ENCODE measurements at places on chromosomes 12 and 14.

DNA sequence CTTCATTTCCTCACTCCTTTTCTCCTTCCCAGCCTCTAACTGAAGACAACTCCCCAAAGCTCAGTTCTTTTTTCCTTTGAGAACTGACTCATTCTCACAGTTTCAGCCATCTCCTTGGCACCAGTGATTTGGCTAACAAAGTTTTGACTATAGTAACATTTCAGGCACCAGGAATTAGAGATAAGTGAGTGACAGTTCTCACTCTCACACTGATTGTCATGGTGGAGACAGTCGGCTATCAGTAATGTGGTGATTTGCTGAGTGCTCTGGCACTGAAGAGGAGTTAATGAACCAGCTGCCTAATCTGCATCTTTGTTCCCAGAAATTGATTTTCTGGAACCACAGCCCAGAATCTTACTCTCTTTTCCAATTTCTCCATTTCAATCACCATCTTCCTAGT is 29.5 kb downstream of the HELB start:
- no peak for DNase-seq

DNA sequence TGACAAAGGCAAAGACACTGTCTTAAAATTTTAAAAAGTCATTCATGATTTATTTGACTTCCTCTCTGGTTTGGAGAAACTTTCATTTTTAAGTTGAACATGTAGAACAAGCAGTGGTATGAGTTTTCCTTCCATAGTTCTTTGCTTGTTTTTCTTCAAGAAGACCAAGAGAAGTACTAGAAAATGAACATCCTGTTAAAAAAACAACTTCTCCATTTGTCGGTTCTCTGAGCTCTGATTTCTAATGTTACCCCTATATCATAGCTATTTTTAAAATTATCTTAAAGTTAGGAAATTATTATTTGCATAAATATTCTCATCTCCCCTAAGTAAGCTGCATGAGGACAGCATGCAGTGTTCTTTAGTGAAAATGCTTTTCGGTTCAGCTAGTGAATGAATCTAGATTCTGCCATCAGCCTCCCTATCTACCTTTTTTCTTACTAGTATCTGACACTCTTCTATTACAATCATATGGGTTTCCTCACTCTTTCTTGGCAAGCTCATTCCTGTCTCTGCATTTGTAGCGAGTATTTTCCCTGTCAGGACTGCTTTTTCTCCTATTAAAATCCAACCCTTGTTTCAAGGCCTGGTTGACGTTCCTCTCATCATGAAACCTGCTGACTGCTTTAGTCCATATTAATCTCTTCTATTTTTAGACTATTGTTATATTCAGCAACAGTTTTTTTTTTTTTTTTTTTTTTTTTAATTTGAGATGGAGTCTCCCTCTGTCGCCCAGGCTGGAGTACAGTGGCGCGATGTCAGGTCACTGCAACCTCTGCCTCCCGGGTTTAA is 15.8 kb downstream of the DIP2B start:
- DNase-seq: peak; percentile 38

DNA sequence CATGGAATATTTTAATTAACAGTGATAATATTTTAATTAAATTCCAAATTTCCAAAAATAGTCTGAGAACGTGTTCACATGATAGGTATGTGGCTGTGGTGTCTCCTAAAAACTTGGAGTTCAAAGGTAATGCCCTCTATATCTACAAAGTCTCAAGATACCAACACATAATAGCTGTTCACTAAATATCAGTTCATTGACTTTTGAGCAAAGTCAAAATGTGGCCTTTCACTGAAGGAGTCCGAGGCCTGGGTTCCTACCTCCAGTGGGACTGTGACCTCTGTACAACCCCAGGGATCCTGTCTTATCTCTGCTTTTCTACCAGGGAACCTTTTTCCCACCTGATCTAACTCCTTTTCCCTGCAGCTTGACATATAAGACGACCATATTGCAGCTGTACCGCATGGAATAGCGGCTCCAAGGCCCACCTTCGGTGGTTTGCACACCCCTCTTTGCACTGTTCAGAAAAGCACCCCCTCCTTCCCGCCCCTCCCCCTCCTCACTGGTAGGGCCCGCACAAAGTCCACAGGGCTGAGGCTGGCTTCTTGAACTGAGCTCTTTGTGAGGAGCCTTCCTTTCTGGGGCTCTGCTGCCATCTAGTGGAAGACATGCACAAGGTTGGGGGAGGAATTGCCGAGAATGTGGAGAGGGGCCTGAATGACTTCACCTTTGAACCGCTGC is 3.1 kb downstream of the CCND2 start:
- DNase-seq: peak; percentile 92

- no peak for DNase-seq
These were observed 55.1 kb upstream of the BCL11B start for GRCh38 chr14:99327050-99327449.

GRCh38 chr12:102609996-102610395 is 129.6 kb upstream of the IGF1 start:
- no peak for DNase-seq

DNA sequence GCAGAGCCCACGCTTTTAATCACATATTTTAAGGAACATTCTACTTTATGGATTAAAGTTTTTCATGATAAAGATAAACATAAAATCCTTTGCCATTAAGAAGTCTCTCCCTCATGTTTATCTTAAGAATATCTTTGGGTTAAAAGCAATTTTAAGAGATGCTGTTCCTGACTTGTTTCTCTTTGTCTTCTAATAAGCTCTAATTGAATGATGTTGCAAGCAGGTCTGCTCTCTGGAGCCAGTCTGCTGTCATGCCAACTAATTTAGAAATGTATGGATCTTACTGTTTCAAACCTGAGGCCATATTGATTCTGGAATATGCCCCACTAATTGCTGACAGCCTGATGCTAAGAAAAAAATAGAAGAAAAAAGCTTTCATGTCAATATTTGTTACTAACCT is 173.6 kb downstream of the TTC8 start:
- no peak for DNase-seq

GRCh38 chr12:30908722-30909348 is 17.7 kb upstream of the TSPAN11 start:
- DNase-seq: no peak

DNA sequence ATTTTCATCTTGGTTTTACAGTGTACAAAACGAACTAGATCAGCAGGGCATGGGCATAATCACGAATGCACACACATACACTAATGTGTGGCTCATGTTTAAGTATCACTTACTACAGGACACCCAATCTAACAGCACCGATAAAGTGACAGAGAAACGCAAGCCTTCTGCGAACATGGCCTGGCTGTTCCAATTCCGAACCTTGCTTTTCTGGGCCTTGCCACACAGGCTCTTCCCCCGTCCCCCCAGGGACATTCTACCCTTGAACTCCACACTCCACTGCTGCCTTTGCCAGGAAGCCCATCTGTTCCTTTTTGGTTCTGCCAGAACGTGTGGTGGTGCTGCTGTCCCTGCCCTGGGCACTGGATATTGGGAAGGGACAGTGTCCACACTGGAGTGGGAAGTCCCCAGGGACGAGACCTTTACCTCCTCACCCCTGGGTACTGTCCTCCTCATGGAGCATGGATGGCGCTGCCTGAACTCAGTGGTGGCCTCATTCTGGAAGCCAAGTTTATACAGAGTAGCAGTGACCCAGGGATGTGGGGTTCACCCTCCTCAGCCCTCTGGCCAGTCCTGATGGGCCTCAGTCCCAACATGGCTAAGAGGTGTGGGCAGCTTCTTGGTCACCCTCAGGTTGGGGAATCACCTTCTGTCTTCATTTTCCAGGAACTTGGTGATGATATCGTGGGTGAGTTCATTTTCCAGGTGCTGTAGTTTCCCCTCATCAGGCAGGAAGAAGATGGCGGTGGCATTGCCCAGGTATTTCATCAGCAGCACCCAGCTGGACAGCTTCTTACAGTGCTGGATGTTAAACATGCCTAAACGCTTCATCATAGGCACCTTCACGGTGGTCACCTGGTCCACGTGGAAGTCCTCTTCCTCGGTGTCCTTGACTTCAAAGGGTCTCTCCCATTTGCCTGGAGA is 7.9 kb downstream of the SERPINA1 start:
- no peak for DNase-seq

DNA sequence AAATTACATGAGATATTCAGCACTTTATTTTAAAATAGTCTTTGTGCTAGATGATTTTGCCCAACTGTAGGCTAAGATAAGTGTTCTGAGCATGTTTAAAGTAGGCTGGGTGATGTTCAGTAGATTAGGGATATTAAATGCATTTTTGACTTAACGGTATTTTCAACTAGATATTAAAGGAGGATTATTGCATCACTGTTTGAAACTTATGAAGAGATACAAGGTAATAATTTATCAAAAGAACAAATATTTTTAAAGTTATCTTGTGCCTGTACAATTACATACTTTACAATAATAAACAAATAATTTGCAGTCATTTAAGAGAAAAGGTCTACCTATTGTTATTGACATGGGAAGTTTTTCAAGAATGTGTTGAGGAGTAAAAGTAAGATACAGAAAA is 368.6 kb upstream of the DCN start:
- DNase-seq: no peak

DNA sequence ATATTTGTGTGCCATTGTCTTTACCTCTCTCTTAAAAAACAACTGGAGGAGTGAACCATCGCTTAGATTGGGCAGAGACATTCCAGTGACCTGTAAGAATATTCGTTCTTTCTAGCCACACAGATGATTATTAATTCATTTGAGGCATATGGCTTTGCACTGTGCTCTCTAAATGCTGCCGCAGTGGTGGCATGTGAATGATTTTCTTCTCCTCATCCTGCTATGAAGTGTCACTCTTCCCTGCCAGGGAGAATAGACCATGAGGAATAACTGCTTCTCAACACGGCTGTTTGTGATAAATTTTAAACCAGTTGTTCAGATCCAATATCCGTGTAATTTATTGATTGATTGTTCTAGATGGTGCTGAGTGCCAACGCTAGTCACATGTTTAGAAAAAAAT is 225.3 kb downstream of the CNTN1 start:
- DNase-seq: no peak

DNA sequence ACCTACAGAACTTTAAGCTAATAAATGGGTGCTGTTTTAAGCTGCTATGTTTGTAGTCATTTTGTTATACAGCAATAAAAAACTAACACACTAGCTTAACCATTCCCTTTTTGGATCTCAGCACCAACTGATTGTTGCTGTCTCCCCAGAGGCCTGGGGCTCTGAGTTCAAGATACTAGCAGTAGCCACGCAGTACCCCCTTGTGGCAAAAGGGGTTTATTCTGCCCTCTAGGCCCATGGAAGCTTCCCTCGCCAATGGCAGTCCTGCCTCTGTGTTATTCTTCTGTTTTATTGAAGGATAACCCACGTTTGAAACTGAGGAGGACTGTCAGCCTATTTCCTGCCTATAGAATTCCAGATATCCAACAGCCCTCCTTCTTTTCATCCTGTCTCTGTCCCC is 455.3 kb upstream of the ATP2B1 start:
- DNase-seq: no peak

GRCh38 chr14:99684410-99684934 is 374 bp downstream of the CYP46A1 start:
- no peak for DNase-seq

DNA sequence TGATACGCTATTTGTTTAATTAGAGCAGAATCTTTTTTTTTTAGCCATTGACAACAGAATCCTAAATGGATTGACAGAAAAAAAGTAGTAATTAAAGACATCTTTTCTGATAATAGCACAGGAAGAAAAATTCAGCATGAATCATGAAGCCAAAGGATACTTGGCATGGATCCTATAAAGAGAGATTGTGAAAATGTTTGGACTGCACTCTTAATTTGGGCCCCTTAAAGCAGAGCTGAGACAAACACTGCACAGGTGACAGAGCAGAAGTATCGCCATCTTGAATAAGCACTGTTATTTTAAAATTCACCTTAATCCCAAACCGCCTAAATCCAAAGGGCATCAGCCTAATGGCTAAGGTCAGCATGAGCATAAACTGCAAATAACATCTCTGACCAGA is 48.8 kb upstream of the SEL1L start:
- no peak for DNase-seq

DNA sequence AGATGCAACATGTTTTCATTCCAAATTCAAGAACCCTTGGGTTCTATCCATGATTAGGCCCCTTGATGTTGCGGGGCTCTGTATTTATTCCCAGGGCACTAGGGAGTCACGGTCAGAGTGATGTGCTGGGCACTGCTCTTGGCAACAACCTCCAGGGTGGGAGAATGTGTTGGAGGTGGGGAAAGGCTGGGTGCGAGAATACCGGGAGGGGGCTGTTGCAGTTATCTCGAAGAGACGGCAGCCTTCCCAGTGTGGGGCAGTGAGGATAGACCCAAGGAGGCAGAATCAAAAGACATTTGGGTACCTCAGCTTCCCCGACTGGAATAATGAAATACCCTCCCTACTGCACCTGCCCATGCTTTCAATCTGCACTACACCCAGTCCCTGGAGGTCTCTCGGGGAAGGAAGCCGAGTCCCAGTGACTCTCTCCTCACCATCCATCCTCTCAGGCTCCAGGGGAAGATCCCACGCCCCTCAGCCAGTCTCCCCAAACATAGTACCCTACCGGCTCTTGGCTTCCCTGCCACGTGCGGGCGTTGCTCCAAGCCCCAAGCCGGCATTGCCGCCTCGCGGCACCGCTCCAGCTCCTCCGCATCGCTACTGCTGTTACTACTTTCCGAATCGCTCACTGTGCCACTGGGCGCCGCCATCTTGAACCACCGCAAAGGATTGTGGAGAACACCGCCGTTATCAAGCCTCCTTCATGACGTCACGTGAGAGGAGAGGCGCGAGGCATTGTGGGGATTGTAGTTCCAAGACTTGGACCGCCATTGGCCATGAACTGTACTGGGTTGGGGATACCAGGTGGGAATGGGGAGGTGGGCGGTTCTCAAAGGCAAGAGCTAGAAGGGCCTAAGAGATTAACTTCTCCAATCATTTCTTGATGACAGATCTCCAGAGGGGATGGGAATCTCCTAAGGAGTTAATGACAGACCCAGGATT is at the start of gene C12orf43:
TSS of gene C12orf43 (minus strand) at position 663 of the 942 bp plus-strand sequence. CDS start at position 650, 13 bp downstream.
- DNase-seq: peak; percentile 94

- no peak for DNase-seq
These were observed 101.9 kb downstream of the GAS2L3 start for GRCh38 chr12:100675432-100675831.

GRCh38 chr12:94222351-94223084 is 74.1 kb downstream of the PLXNC1 start:
- DNase-seq: no peak

DNA sequence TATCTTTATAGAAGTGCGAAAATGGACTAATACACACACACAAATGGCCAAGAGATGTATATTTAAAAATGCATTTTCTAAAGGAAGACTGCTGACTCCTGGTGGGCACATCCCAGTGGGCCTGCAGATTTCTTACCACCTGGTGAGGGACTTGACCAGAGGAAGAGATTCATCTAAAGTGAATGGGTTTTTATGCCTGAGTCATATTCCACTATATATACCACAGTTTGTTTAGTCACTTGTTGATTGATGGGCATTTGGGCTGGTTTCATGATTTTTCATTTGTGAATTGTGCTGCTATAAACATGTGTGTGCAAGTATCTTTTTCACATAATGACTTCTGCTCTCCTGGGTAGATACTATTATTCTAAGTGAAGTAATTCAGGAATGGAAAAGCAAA is 277.3 kb downstream of the SLC16A7 start:
- DNase-seq: no peak

- peak; percentile 85 for DNase-seq
These were observed 83.0 kb downstream of the LLPH start for GRCh38 chr12:66047411-66048021.
